ENCODE measurements at places on chromosomes 3 and 15.

GRCh38 chr15:84604826-84605553 is 4.2 kb downstream of the ZSCAN2 start:
- no peak overlapping the region for H3K4me3 ChIP-seq
- peaks cover 33% of the 10 kb centered on the region for H3K36me3 ChIP-seq
- H3K4me1 ChIP-seq, result peaks cover 61% of the 10 kb centered on the region
- no peak for DNase-seq

DNA sequence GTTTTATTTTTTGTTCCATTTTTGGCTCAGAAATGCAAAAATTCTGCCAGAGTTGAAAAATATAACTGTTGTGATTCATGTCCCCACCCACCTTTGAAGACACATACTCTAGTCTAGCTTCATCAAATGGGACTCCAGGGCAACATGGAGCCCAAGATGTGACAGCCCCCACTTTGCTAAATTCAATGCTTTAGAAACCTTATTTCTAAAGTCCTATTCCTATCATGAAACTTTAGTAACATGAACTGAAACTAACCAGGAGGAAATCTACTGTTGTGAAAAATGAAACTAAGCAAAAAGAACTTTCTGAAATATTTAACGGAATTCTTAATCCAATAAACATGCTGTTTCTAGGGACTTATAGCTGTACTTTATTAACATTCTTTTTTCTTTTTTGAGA is 20.3 kb downstream of the UBP1 start:
- H3K27me3 ChIP-seq, result no peaks in the 10 kb centered on the region
- H3K36me3 ChIP-seq, result peaks cover 4% of the 10 kb centered on the region
- no peak overlapping the region for H3K4me3 ChIP-seq
- no peak for DNase-seq
- peaks cover 14% of the 10 kb centered on the region for H3K4me1 ChIP-seq
- no peak overlapping the region for H3K27ac ChIP-seq

DNA sequence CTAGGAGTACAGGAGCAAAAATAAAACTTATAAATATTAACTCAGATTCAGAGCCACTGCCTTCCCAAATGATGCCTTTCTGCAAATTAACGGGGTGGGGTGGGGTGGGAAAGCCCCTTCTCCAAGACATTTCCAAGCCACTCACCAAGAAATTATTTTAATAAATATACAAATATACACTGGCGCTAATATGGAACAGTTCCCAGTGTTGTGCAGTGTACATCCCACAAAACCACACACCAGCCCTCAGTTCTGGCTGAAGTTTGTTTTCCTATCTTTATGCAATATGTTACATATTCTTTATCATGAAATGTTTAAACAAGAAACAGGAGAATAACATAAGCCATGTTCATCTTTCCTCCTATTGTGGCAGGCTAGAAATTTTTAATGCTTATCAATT is 53.0 kb upstream of the GYG1 start:
- H3K4me3 ChIP-seq, result no peak overlapping the region
- H3K27ac ChIP-seq, result no peak overlapping the region
- H3K36me3 ChIP-seq, result no peaks in the 10 kb centered on the region
- DNase-seq, result no peak
- H3K4me1 ChIP-seq, result no peaks in the 10 kb centered on the region

DNA sequence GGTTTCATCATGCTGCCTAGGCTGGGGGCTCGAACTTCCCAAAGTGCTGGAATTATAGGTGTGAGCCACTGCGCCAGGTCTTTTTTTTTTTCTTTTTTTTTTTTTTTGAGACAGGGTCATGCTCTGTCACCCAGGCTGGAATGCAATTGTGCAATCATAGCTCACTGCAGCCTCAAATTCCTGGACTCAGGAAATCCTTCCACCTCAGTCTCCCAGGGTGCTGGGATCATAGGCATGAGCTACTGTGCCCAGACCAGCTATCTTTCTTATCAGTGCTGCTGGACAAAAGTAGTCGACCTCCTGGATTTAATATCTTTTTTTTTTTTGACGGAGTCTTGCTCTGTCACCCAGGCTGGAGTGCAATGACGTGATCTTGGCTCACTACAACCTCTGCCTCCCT is 60.8 kb downstream of the TFDP2 start:
- H3K36me3 ChIP-seq, result no peaks in the 10 kb centered on the region
- H3K4me1 ChIP-seq, result no peaks in the 10 kb centered on the region
- no peak overlapping the region for H3K27ac ChIP-seq
- no peak overlapping the region for H3K4me3 ChIP-seq
- H3K27me3 ChIP-seq, result no peaks in the 10 kb centered on the region

- H3K27ac ChIP-seq, result peak overlapping the region; percentile 58
- H3K4me1 ChIP-seq, result peaks cover 12% of the 10 kb centered on the region
- DNase-seq, result peak; percentile 63
- no peak overlapping the region for H3K4me3 ChIP-seq
Observed at GRCh38 chr3:169354774-169355501, 308.6 kb downstream of the MECOM start.

DNA sequence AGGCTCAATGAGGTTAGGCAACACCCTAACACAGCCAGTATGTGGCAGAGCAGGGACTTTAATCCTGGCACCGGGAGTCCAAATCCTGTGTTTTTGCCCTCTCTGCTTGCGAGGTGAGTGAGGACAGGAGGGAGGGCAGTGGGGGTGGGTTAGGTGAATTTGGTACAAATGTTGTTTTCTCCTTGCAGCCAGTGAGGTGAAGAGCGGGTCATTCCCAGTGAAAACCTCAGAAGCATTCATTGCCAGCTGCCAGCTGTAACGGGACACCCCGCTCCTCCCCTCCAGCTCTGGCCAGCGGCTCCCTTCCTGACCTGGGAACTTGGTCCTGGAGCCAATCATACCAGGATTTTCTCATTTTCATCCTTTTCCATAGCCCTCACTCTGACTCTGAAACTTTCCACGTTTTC is 45.7 kb upstream of the RAB6B start:
- no peaks in the 10 kb centered on the region for H3K27me3 ChIP-seq
- H3K4me3 ChIP-seq, result no peak overlapping the region
- H3K36me3 ChIP-seq, result no peaks in the 10 kb centered on the region

- H3K27me3 ChIP-seq, result no peaks in the 10 kb centered on the region
- no peaks in the 10 kb centered on the region for H3K36me3 ChIP-seq
- H3K4me3 ChIP-seq, result no peak overlapping the region
- peaks cover 30% of the 10 kb centered on the region for H3K4me1 ChIP-seq
- no peak for DNase-seq
Observed at GRCh38 chr15:63974021-63974420, 72.3 kb downstream of the DAPK2 start.

DNA sequence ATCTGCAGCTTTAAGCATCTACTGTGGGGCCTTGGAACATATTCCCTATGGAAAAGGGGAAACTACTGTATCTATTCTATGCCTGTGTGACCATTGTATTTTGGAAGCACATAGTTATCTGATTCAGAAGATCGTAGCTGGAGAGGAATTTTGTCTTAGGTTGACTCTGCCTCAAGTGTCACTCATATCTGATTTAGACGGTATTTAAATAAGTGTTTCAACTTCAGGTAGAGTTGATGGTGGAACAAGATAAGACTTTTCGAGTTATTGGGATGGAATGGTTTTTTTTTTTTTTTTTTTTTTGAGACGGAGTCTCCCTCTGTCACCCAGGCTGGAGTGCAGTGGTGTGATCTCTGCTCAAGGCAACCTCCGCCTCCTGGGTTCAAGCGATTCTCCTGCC is 8.9 kb upstream of the DENND6A start:
- H3K4me3 ChIP-seq, result no peak overlapping the region
- H3K27me3 ChIP-seq, result no peaks in the 10 kb centered on the region
- DNase-seq, result no peak
- H3K36me3 ChIP-seq, result no peaks in the 10 kb centered on the region
- H3K27ac ChIP-seq, result no peak overlapping the region
- H3K4me1 ChIP-seq, result peaks cover 4% of the 10 kb centered on the region

- H3K27ac ChIP-seq, result no peak overlapping the region
- DNase-seq, result no peak
- no peaks in the 10 kb centered on the region for H3K4me1 ChIP-seq
- no peak overlapping the region for H3K4me3 ChIP-seq
Observed at GRCh38 chr3:186178412-186178811, 69.5 kb upstream of the ETV5 start.

DNA sequence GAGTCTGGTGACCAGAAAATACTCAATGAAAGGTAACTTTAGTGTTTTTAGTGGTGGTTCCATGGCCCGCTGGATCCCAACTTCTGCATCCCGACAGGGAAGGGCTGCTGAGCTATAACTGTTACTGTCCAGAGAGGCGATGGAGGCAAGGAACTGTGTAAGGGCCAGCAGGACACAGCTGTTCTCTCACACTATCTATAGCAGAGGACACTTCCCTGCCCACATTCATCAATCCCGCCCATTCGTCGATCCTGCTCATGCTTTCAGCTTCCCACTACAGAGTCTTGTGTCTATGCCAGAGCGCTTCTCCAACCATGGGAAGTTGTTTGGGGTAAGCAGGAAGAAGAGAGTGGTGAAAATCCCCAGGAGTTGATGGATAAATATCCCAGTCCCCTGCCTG is 8.4 kb downstream of the COLQ start:
- peaks cover 6% of the 10 kb centered on the region for H3K4me1 ChIP-seq
- no peaks in the 10 kb centered on the region for H3K27me3 ChIP-seq
- no peak overlapping the region for H3K27ac ChIP-seq

DNA sequence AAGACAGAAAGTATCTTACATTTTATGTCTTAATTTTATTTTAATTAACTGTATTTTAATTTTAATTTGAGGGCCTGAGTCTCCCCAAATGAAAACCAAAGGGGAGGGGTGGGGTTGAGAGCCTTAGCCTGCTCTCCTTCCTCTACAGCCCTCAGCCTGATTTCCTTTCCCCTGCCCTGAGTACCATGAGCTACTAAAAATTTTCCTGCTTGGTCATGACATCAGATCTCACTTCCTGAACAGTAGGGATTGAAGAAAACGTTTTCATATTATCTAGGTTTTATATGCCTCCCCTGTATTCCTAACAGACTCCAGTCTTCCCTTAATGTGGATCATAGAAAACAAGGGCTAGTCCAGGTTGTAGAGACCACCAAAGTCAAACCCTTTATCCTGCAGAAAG is 133.9 kb downstream of the MYLK start:
- H3K27me3 ChIP-seq, result no peaks in the 10 kb centered on the region
- peaks cover 17% of the 10 kb centered on the region for H3K4me1 ChIP-seq
- DNase-seq, result no peak
- peak overlapping the region; percentile 25 for H3K27ac ChIP-seq
- no peak overlapping the region for H3K4me3 ChIP-seq

DNA sequence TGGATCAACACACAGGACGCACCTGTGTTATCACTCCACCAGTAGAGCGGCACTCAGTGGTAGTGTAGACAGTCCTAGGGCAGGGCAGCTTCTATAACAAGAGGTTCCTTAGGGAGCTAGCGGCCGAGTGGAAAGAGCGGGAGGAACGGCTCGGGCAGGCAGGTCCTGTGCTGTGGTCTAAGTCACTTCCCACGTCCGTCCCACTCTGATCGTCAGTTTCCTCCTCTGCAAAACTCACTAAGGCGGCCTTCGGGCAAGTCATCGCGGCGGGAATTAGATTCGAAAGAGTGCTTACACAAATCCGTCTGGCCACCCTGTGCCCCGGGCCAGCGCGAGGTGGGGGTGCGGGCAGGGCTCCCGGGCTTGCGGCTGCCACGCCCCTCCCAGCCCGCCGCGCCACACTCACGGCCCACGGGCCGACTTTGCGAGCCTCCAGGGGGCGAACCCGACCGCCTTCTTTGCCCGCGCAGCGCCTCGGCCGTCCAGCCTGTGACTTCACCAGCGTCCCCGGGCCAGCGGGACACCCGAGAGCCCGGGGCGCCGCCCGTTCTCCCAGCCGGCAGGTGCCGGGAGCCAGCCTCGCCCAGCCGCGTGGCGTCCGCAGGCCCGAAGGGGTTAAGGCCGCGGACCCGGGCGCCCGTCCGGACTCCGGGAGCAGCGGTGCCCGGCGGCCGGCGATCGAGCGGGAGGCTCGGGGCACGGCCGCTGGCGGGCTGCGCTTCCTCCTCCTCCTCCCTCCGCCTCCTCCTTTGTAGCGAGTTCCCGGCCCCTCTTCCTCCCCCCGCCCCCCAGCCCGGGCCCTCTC is 416 bp upstream of the CORO2B start:
- no peaks in the 10 kb centered on the region for H3K27me3 ChIP-seq
- H3K27ac ChIP-seq, result peak overlapping the region; percentile 67
- no peaks in the 10 kb centered on the region for H3K36me3 ChIP-seq
- DNase-seq, result peak; percentile 48

DNA sequence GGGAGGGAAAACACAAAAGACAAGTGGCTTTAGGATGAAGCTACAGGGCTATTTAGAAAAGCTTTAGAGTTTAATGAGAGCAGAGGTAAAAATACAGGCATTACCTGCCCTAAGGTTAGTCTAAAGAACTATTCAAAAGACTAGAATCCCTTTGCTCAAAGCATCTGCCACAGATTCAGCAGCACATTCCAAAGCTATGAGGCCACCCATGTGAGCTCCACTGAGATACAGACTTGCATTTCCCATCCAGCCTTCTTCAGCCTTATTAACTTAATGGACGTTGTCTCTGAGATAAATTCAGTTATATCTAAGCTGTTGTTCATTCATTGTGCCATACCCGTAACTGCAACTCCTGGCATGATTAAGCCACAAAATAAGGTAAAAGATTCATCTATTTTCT is 25.4 kb downstream of the CXCR6 start:
- H3K36me3 ChIP-seq, result peaks cover 97% of the 10 kb centered on the region
- no peaks in the 10 kb centered on the region for H3K27me3 ChIP-seq
- H3K27ac ChIP-seq, result no peak overlapping the region
- DNase-seq, result no peak
- H3K4me3 ChIP-seq, result no peak overlapping the region

DNA sequence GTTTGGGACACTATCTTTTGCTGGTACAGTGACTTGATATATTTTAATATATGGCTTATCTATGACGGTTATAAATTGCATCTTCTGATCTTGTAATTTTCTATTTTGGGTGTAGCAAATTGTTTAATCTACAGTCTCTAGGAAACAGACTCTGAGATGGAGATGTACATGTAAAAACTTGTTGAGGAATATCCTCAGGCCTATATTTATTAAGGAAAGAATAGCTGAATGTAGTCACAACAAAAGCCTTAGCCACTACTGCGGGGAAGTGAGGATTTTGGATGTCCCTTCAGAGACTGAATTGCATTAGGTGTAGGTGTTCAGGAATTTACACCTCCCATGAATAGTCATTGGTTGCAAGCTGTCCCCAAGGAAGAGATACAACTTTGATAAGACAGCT is 13.8 kb upstream of the OR5K3 start:
- no peak overlapping the region for H3K4me3 ChIP-seq
- no peak for DNase-seq
- no peak overlapping the region for H3K27ac ChIP-seq

- no peak overlapping the region for H3K4me3 ChIP-seq
- no peak for DNase-seq
- no peak overlapping the region for H3K27ac ChIP-seq
Observed at GRCh38 chr3:85670634-85671205, 711.9 kb downstream of the CADM2 start.

DNA sequence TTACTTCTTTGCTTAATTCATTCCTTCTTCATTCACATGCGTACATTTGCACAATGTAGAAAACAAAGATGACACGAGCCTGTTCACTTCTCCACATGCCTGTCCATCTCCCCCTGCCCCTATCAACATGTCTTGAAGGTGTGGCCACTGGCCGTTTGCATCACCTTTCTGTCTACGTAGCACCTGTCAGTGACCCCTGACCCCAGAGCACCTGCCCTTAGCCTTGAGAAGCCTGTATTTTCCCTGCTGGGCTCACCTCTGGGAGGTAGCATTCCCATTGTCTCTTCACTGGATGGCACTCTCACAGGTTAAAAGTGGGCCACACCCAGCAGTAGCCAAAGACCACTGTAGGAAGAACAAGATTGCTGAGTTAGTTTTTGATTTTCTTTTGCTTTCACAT is 234.1 kb downstream of the THSD4 start:
- no peaks in the 10 kb centered on the region for H3K4me1 ChIP-seq
- H3K36me3 ChIP-seq, result no peaks in the 10 kb centered on the region
- no peak overlapping the region for H3K27ac ChIP-seq
- no peak for DNase-seq
- H3K27me3 ChIP-seq, result no peaks in the 10 kb centered on the region

GRCh38 chr3:125050488-125051090 is 5.2 kb downstream of the HEG1 start:
- no peaks in the 10 kb centered on the region for H3K27me3 ChIP-seq
- H3K27ac ChIP-seq, result no peak overlapping the region
- peaks cover 26% of the 10 kb centered on the region for H3K4me1 ChIP-seq
- H3K36me3 ChIP-seq, result no peaks in the 10 kb centered on the region

Data from stomach (tissue), 19 donors.